Daoy (cell line): ENCODE measurements at places on chromosomes 3 and 15. TPM values are rescaled to one million over a fixed set of nuclear protein-coding genes. Genes with fewer than 3 reads are reported as not detected.

Gene REC114
- total RNA-seq: not detected in 2 replicates

DNA sequence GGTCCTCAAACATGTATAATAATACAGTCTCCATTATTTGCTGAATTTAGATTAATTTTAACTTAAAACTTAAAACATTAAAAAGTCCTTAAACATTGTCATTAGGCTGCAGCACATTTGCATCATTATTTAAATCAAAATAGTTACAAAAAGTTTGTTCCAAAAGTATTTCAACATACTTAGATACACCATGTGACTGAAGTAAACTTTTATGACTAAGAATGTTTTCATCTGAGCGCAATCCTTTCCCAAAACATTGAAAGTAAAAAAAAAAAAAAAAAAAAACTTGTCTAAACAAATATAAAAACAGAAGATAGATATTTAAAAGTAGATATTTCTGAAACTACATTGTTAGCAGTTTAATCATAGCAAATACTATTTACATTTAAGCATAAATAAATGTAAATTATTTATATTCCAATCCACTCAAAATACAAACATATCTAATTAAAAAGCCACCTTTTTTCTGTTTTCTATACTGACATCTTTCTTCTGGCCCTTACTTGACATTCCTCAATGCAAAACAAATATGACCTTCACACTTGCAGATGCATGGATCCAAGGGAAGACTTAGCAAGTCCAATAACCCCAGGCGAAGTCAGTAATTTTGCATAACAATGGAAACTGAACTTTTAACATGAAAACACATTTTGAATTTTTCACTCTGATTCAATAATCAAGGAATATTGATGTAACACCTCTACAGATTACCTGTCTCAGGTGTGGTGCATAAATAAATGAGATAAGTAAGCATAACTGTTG, 10.3 kb downstream of the FAM227B start:
- DNase-seq: no peak

DNA sequence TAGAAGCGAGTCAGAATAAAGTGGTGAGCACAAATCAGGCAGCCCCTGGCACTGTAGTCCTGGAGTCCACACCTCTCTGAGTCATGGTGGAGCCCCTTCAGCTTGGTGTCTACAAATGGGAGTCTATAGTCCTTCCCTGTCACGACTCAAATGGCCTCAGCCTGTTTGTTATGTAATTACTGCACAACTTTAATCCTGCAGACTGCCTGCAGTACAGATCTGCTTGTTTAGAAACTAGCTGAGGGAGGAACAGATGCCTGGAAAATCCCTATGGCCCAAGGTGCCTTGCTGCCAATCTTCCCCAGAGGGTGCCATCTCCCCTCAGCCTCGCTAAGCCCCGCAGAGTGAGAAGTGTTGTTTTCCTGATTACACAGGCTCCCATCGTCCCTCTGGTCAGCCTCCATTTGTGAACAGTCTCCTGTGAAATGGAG, 3.9 kb upstream of the CXCR6 start:
- no peak for DNase-seq

DNA sequence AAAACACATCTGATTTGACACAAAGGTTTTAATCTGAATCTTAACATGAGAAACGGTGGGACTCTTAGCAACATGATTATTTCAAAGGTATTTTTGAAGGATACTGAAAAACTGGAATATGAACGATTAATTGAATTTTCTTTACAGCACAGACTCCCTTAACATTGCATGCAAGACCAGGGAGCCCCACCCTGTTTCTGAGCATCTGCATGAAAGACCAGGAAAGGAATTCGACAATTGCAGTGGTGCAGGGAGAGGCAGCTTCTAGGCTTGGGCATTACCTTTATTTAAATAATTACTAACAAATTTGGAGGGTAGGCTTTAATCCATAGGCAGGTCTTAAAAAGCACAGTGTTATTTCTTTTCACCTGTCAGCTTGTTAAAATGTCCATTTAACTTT, 240.6 kb upstream of the TOPAZ1 start:
- DNase-seq: no peak
